ENCODE measurements at places on chromosomes 2 and 18.

GRCh38 chr18:77566604-77567003, 317.0 kb downstream of the GALR1 start:
- no peak for DNase-seq

DNA sequence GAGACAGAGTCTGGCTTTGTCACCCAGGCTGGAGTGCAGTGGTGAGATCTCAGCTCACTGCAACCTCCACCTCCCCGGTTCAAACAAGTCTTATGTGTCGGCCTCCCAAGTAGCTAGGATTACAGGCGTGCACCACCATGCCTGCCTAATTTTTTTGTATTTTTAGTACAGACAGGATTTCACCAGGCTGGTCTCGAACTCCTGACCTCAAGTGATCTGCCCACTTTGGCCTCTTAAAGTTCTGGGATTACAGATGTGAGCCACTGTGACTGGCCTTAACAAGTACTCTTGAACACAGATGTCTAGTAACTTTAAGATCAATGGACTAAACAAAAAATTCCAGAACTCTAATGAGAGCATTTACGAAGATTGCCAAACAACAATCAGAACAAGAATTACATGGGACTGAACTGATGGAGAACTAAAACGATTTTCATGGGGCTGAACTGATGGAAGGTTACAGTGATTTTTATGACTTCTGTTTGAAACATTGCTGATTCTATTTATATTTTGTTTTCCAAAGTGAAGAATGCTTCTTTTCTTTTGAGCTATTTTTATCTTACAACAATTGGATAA, 46.5 kb upstream of the ST3GAL5 start:
- DNase-seq = no peak

GRCh38 chr2:125398738-125399524, 1257.0 kb upstream of the GYPC start:
- no peak for DNase-seq

DNA sequence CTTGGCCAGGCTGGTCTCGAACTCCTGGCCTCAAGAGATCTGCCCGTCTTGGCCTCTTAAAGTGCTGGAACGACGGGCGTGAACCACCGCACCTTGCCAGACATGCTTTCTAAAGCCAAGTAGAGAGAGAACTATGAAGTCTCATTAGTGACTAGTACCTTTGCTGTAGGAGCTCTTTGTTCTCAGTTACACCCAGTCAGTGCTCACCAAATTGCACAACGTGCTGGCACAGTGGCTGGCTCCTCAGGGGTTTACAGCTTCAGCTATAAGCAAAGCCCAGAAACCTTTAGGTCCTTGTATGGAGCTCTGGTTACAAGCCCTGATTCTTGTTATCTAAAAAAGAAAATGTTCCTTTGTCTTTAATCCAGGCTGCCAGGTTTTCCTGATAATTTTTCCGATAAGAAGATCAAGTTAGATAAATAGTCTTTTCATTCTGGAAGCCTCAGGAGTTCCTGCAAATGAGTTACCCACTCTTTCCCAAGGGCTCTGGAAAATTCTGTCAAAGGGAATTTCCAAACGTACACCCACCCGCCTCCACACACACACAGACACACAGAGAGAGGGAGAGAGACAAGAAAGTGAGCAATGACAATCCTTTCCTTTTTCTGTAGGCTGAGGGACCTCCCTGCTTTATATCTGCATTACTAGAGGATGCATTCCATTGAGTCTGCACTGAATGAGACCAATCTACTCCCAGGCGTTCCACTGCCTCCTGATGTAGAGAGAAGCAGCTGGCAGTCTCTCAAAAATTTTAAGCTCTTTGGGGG, 100.2 kb upstream of the CSRNP3 start:
- no peak for DNase-seq

- no peak for DNase-seq
Measured at GRCh38 chr2:28336982-28337627, 55.6 kb upstream of the FOSL2 start.

GRCh38 chr2:241188361-241189092, at the start of gene ANO7:
Gene ANO7, plus strand, starts transcription at chr2:241188677. Its CDS starts 1,387 bp downstream, at chr2:241190064.
- DNase-seq = no peak

DNA sequence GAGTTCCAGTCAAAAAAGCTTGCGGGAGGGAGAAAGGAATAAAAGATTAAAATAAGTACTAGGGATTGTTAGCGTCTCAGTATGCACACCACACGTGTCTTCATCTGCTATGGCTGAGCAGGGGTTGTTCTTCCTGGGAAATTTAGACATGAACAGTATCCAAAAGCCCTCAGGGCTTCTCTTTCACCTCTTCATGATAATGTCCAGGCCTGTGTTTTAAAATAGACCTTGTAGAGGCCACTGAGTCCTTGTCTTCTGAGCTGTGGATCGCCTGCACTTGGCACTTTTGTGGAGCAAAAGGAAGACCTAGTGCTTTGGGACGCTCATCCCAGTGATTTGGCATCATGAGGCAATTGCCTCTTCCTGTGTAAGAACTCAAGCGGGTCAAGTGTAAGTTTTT, 52.4 kb downstream of the CFAP221 start:
- DNase-seq = no peak

DNA sequence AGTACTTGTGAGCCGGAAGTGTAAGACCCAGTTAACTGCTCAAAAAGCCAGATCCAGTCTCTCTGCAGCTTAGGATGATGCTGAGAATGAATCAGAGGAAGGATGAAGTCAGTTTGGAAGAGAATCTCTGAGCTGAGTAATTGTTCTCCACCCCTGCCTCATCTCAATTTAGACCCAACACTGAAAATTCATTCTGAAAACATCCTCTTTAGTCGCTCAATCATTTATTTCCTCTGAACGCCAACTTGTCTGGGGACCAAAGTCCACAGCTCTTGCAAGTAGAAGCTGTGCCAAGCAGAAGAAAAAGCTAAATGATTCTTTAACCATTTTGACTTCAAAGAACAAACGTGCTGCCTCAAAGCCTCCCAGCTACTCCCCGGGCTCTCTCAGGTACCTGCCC, 177.1 kb upstream of the KLHL29 start:
- DNase-seq = no peak

DNA sequence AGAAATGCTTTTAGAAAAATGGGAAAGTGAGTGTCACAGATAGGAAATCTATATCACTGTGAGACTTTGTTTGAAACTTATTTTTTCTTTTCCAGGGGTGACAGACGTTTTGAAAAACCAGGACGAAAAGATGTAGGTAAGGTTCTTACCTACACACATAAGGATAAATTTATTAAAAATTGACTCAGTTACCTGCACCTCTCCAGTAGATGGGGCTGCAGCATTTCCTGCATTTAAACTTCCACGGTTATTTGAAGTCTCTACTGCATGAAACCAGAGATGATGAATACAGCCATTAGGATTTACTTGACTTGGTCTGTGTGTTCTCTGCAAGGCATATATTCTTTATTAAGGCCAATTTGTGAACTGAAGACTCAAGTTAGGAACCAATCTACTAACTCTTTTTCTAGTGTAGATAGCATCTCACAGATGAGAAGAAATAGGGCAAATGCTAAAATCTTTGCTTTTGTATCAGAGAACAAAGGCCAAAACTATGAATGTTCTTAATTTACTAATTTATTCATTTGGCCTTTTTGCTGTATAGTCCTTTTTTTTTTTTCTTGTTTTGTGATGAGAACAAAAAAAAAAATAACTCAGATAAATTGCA, 15.0 kb downstream of the KCNJ13 start:
- DNase-seq = no peak

GRCh38 chr2:105584435-105585010, 160.2 kb upstream of the NCK2 start:
- DNase-seq = no peak

All from GM19239 (cell line).